ENCODE measurements at places on chromosomes 2 and 18. TPM values are rescaled to one million over a fixed set of nuclear protein-coding genes. Genes with fewer than 3 reads are reported as not detected.

DNA sequence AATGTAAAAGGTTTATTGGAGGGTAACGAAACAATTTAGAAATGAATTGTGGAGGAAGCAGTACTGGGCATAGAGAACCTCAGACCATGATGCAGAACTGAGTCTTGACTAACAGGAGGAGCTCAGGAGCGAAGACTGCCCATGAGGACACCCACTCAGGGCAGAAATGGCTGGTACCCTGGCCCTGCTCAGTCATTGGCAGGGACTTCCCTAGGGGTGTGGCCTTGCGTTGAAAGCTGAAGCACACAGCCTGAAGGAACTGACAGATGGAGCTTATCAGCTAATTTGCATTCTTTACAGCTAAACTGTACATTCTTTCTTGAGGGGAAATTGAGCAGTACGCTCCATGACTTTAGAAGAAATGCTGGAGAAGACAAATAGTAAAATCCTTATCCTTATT lies 57.1 kb downstream of the PDK1 start:
- no peak for DNase-seq

GRCh38 chr2:150222379-150222778 lies 265.1 kb downstream of the RND3 start:
- DNase-seq: no peak

The ACKR3 gene
- 1.7 TPM for total RNA-seq

The DCDC2C gene
- total RNA-seq: not detected

The DYSF gene
- total RNA-seq: 13.6 TPM

- DNase-seq: no peak
Measured at GRCh38 chr2:73083886-73084800, 12.6 kb upstream of the SFXN5 start.

GRCh38 chr18:76487782-76488181 lies 7.3 kb downstream of the ZNF516 start:
- DNase-seq: no peak

- DNase-seq: no peak
Measured at GRCh38 chr18:4251873-4252272, 203.2 kb downstream of the DLGAP1 start.

The ALKAL2 gene
- total RNA-seq: not detected

DNA sequence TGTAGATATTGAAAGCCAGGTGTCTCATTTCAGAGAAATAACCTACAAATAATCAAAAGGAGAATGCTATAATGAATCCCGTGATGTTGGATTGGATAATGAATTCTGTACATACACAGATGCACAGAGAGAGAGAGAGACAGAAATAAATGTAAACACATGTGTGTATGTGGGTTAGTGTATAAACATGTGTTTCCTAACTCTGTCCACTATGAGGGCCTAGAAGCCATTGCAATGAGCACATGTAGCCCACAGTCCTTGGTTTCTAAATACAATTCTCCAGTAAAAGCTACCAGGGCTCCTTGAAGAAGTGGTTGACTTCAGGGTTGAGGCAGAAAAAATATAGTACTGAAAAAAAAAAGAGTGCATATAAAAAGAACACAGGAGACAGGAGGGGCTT lies 109.5 kb downstream of the INHBB start:
- no peak for DNase-seq

DNA sequence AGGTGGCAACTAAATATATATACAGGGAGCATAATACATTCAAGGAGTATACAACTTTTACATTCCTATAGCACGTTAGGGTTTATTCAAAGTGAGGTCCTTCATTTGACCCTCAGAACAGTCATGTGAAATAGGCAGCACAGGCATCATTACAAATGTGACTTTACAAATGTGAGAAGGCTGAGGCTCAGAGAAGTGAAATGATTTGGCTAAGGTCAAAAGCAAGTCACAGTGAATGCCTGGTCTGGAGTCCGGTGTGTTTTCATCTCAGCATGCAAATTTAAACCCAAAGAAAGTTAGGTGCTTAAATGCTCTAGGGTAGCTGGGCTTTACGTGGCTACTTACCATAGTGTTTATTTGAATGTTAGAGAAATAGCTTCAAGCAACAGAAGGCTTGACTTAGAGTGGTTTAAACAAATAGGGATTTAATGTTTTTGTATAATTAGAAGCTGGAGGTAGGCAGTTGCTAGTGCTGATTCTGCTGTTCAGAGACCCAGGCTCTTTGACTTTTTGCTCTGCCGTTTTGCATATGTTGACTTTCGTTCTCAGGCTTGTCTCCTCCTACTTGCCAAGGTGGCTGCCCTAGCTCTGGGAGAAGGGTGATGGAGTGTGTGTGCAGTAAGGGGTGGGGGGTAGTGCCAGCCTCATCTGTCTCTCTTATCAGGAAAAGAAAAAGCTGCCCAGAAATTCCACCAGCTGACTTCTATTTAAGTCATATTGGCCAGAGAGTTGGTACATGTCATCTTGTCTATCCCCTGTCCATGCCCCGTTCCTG lies 89.2 kb downstream of the PLCL1 start:
- DNase-seq: no peak

DNA sequence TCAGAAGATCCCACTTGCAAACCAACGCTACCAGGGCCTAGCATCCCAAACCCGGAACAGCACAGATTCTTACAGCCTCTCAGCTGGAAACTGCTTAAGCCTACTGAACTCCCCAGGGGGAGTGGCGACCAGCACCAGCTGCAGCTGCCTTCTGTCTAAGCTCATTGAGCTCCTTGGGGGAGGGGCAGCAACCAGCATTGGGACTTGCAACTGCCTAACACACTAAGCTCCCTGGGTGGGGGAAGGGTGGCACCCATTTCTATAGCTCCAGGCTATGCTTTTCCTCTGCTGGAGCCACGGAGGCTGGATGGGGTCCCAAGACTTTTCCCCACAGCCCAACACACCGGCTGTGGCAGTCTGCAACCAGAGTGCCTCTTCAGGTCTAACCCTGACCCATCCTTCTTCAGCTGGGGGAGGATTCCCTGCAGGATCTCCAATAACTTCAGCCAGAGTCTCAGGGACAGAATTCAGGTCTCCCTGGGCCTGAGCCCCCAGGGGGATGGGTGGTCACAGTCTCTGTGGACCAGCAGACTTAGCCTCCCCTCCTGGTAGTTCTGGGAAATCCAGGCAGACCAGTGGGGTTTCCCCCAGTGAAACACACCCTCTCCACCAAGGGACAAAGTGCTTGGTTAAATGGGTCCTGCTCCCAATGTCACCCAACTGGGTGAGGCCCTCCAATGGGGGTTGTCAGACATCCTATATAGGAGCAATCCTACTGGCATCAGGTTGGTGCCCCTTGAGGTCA lies 45.9 kb upstream of the ITGA4 start:
- no peak for DNase-seq

The AUP1 gene
- total RNA-seq: 194 TPM

The MYO1B gene
- total RNA-seq: 4.1 TPM

- DNase-seq: no peak
Measured at GRCh38 chr2:10487081-10487740, 39.1 kb upstream of the ODC1 start.

The CCDC74B gene
- 60.1 TPM for total RNA-seq

DNA sequence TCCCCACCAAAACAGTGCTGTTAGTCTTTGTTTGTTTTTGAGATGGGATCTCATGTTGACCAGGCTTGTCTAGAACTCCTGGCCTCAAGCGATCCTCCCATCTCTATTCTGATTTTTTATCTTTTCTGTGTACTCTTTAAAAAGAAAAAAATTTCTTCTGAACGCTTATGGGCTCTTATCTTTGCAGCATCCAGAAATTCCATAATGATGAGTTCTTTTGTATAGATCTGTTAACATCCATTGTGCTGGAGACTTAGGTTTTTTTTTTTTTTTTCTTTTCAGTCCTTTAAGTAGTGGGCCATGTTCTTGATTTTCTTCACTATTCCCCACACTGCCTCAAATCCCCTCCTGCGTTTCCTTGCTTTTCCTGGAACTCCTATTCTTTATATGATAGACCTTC lies 31.0 kb downstream of the RBBP8 start:
- DNase-seq: no peak

DNA sequence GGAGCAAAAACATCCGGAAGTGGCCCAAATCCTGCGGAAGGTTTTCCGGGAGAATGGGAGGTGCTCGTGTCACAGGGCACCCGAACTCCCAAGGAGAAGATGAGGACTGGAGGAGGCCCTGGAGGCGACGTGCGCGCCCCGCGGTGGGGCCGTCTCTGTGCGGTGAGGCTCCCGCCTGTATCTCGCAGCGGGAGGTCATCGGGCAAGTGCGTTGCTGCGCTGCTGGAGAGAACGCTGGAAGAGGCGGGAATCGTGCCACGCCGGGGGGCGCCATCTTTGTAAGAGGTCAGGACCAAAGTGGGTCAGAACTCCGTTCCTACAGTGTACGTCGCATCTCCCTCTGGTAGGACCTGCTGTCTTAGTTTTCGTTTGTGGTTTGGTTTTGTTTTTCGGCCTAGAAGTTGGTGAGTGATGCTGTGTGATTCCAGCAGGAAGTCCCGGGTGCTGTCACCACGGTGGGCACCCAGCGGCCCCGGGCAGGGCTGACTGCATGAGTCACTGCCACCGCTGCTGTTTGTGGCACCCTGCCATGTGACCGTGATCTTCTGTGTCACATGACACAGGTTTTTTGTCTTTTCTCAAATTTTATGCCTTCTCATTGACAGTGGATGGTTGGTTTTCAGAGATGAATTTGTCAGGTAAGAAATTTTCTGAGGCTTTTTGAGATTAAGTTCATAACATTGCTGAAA lies 21.5 kb upstream of the ATP9B start:
- peak; percentile 53 for DNase-seq

The CCDC85A gene
- total RNA-seq: 14.0 TPM

The IL1RN gene
- total RNA-seq: 0.41 TPM

The EN1 gene
- total RNA-seq: 1.0 TPM

- DNase-seq: no peak
Measured at GRCh38 chr2:197369228-197369932, 58.8 kb upstream of the ANKRD44 start.

The VIL1 gene
- not detected for total RNA-seq
